ENCODE measurements at places on chromosomes 7 and 10.
A peak's percentile ranks its signal among the peaks of the same experiment; 100 is the strongest.

DNA sequence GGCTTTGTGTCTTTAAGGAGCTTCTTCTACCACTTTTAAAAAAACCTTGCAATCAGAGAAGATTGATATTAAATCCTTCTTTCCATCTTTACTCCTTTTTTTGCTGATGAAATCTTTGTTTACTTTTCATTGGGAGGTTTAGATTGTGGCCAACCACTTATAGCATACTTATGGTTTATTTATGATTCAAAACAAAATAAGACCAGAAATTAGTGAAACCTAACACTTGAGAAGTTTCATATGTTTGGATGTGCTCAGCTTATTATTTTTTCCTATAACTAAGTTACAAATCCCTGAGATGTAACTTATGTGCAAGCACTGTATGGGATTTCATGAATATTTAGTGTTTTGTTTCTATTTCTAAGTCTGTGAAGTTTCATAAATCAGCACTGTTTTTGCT, 13.5 kb upstream of the PRPS1L1 start:
- DNase-seq, result no peak

DNA sequence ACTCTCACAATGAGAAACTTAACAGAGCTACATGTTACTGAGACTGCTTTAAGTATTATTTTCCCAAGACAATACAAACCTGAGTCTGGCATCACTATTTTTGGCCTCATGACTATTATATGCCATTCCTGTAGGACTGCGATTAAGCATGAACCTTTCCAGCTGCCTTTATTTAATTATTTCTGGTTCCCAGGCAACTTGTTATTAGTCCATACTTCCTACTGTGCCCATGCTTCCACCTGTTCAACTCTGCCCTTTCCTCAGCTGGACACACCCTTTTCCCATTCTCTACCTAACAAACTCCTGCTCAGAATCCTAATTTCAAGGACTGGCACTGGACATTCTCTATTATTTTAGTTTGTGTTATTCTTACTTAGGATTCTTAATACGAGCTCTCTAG, 8.1 kb upstream of the CROT start:
- no peak for DNase-seq

- no peak for DNase-seq
Measured at GRCh38 chr10:21191512-21191911, 294.4 kb upstream of the NEBL start.

GRCh38 chr7:81845744-81846241, 75.9 kb upstream of the HGF start:
- DNase-seq, result no peak

- DNase-seq, result no peak
Measured at GRCh38 chr7:17984288-17984687, 43.4 kb downstream of the PRPS1L1 start.

GRCh38 chr7:151080067-151080521, 515 bp downstream of the FASTK start:
- DNase-seq, result no peak

DNA sequence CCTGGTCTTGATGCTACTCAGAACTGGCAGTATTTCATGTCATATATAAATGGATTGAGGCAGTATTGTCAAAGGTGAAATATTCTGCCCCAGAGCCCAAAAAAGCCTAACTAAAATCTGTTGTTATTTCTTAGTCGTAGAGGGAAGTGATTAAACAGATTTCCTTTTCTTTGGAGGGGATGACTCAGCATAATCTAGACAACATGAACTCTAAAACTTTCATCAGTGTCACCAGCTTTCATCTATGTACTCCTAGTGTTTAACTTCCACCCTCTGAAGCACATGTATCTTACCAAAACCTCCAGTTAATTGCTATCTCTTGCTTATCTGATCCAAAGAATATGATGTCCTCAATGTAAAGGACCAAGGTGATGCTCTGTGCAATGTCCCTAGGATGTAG, 97.1 kb upstream of the ARID5B start:
- DNase-seq, result no peak

GRCh38 chr7:18337048-18337809, 158.3 kb upstream of the HDAC9 start:
- no peak for DNase-seq

DNA sequence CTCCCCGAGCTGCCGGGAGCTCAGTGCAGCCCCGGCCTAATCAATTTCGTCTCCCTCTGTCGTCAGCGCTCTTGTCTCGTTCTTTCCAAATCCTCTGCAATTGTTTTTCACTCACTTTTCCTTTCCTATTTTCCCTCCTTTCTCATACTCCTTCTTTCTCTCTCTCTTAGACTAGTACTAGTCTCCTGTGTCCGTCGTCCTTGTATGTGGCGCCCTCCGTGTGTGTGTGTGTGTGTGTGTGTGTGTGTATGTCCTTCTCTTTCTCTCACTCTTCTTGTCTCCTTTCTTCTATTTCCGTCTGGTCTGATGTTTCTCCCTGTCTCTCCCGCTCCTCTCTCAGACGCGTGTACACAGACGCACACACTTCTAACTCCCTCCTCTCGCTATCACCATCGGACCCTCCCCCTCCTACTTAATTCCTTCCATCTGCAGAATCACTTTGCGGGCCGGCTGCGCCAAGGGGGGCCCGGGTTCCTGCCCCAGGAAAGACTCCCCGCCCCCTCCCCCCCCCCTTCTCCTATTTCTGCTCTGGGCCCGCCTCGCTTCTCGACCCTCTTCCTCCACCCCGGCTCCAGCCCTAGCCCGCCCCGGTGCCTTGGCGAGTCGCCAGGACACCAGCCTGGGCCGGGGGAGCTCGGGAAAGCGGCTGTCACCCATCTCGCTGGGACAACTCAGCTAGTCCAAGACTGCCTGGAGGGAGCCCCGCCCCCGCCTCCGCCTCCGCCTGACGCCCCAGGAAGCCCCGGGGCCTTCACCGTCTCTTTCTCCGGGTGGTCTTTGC, 743 bp upstream of the ZCCHC24 start:
- peak; percentile 58 for DNase-seq

DNA sequence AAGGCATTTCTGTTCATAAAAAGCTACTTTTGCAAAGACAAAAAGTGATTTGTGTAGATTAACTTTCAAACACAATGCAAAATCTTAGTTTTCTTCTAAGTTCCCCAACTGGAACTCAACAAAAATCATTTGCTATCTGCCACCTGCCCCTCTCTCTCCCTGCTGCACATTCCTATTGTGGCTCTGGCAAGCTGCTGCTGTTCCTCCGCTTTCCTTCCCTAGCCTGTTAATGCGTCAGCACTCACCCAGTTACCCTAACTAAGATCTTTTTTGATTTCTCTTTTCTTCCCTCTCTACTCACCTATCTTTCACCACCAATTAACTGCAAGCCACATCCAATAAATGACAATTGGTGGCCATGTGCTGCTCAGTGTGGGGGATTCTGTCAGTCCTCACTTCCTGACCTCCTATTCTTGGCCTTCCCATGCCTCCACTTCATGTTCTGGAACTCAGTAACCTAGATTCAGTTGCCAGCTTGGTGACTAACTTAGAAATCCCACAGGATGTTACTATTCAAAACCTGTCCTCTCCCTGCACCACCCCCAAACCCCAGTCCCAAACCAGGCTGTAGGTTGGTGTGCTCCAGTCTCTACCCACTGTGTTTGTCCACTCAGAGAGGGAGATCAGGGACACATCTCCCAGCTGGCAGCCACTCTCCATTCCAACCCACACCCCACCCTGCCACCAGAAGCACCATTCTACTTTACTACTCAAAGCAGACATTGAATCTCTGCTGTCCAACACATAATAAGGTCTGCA, 140.2 kb upstream of the CTTNBP2 start:
- DNase-seq, result no peak

DNA sequence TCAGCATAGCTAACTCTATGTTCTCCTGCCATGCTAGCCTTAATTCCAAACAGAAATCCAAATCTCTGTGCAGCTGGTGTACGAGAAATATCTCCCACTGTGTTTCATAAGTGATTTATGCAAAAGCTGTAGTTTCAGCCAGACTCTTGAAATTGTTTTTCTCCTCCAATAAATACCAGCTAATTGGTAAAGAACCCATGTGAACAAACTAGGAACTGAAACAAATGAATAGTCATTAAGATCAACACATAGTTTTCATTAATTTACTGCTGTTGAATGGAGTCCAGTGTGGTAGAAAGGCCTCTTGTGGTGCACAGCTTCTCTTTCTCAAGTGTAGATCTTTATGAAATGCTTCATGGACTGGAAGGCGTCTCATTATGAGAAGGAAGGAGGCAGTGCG, 18.4 kb downstream of the PPP1R17 start:
- DNase-seq, result no peak

GRCh38 chr10:10528563-10528910, 489.1 kb upstream of the CELF2 start:
- no peak for DNase-seq

DNA sequence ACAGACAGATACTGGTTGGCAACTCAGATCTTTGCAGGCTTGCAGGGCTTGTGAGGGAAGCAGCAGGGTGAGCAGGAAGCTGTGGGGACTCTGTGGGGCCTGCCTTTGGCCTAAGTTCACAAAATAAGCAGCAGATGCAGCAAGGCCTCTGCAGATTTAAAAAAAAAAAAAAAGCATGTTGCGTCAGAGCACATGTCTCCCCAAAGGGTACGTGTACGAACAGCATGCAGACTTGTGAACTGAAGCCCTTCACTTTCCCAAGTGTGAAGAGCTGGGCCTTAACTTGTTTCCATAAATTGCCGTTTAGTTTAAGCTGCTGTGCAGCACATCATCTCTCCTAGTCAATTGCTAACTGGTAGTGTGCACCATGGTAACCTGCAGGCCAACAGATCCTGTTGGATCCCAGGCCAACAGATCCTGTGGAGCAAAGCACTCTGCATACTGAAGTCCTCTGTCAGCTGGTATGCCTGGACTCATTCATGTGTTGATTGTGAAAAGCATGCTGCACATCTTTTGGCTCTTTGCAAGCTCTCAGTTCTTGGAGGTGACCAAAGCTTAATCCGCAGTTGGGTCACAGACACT, 10.8 kb upstream of the XPNPEP1 start:
- DNase-seq, result no peak

DNA sequence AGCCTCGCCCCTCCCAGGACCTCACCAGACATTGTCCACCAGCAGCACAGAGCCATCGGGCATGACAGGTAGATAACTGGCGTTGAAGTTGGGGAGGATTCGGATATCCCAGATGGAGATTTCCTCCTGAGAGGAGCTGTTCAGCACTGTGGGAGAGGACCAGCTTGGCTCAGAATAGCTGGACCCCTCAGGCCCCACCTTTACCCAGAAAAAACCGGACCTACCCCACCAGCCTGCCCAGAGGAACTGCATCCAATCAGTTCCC, 1.5 kb downstream of the TRAPPC14 start:
- no peak for DNase-seq

- peak; percentile 72 for DNase-seq
Measured at GRCh38 chr10:21732067-21732772, 198.2 kb downstream of the MLLT10 start.

- no peak for DNase-seq
Measured at GRCh38 chr10:36721871-36722270, 403.5 kb upstream of the ANKRD30A start.

GRCh38 chr10:120897343-120897742, 46.2 kb downstream of the WDR11 start:
- no peak for DNase-seq

DNA sequence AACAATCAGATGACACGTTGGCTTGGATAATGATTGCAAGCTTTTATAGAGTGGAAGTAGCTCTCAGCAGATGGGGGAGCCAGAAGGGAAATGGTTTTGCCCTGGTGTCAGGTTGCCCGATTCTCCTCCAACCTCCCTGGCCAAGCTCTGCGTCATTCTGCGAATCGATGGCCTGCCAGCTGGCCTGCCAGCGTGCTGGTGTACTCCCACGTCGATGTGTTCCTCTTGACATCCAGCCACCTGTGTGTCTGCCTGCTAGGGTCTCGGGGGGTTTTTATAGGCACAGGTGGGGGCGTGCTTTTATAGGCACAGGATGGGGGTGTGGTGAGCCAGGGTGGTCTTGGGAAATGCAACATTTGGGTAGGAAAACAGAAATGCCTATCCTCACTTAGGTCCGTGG, 4.6 kb downstream of the NET1 start:
- DNase-seq, result no peak

DNA sequence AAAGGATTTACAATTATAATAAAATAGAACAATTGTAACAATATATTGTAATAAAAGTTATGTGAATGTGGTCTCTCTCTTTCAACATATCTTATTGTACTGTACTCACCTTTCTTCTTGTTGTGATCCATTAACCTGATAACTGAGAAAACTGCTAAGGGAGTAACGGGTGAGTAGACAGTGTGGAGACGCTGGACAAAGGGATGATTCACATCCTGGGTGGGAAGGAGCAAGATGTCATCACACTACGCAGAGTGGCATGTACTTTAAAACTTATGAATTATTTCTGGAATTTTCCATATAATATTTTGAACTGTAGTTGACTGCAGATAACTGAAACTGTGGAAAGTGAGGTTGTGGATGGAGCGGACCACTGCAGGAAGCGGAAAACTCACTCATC, 91.2 kb upstream of the PLPP4 start:
- DNase-seq, result no peak

DNA sequence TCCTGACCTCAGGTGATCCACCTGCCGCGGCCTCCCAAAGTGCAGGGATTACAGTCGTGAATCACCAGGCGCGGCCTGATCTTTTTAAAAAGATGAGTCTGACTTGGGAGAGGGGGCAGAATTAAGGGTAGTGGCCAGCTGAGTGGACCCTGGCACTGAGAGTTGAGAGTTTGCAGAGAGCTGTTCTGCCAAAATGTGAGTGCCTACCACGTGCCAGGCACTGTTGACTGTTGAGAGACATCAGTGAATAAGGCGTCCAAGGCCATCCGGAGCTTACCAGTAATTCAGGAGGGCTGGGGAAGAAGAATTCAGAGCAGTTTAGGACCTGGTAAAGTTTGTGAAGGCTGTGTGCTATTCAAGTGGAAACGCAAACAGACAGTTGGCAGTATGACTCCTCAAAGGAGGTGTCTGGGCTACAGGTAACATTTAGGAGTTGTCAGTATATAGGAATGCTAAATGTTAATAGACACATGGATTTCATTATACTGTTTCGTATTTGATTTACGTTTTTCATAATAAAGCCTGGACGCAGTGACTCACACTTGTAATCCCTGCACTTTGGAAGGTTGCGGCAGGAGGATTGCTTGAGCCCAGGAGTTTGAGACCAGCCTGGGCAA, 1.5 kb downstream of the NIPSNAP2 start:
- no peak for DNase-seq

DNA sequence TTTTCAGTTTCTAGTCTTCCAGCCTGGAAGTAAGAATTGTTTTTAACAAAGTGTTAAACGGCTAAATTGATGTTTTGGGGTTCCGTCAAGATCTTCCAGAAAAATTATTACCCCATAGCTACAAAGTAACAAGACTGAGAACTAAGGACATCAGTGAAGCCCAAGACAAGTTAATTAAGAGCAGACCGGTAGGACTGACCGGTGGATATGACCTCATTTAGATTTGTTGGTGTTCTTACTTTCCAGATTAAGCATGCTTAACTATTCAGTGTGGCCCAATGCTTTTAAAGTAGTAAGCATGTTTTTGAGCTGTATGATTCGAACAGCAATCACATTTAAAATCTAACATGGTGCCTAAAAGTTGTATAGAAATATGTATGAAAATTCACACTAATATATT, 73.1 kb upstream of the RPA3 start:
- DNase-seq, result no peak

DNA sequence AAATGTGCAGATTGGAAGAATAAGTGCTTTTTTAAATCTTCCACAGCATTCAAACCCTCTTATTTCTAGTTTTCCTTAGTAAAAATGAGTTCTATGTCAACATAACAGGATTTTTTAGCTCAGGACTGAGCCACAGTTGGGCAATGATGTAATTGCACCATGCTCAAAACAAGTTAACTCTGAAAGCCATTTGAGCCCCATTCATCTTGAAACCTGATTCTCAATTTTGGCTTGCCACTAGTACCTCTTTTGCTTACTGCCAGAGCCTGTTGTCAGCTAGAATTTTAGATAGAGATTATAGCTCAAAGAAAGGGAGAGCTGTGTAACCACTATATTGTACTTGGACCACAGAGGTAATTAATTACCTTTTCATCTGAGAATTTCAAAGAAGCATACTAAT, 1028.5 kb upstream of the PHF14 start:
- no peak for DNase-seq

Measured in neural crest cell (in vitro differentiated cells).